ENCODE measurements at places on chromosomes 6 and 20.

- DNase-seq = no peak
These were observed 39.3 kb downstream of the KCNK17 start for GRCh38 chr6:39274903-39275302.

DNA sequence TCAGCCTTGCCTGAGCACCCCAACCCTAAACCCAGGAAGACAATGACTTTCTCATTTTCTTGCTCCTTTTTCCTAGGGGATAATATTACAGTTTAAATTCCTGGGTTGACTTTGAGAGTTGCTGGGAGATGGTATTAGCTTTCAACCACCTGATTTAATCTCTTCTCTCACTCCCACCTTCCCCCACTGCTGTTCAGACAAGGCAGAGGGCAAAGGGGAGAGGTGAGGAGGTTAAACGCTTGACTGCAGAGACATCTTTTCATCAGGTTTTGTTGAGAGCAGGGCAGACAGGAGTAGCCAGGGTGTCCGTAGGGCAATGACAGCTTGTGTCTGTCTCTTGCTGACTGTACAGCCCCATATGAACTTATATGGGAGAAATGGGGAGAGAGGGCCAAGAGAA, 811.2 kb downstream of the MAFB start:
- DNase-seq = no peak

DNA sequence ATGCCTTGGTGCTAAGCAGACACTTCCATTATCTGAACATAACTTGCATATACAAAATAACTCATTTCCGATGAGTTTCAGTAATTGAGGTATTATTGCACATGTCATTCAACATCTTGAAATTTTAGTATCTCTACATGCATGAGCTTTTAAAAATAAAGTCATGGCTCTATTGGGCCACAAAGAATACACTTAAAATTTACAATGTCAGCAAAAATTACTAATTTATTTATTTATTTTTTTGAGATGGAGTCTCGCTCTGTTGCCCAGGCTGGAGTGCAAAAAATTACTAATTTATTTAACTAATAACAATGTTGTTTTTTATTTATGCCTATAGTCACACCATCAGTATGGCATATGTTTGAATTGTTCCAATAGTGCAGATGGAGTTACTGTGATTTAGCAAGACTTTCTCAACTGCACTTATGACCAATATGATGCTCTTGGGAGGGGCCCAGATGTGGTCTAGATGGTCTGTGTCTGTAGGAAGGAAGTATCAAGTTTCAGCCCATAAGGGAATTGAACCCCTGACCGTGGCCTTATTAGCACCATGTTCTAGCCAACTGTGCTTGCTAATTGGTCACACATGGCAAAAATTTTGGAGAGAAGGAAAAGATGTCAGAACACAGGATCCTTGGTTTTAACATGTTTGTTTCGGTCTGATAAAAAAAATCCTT, 370.7 kb upstream of the TSHZ2 start:
- no peak for DNase-seq

- no peak for DNase-seq
These were observed 135.6 kb downstream of the GMPR start for GRCh38 chr6:16374016-16374415.

DNA sequence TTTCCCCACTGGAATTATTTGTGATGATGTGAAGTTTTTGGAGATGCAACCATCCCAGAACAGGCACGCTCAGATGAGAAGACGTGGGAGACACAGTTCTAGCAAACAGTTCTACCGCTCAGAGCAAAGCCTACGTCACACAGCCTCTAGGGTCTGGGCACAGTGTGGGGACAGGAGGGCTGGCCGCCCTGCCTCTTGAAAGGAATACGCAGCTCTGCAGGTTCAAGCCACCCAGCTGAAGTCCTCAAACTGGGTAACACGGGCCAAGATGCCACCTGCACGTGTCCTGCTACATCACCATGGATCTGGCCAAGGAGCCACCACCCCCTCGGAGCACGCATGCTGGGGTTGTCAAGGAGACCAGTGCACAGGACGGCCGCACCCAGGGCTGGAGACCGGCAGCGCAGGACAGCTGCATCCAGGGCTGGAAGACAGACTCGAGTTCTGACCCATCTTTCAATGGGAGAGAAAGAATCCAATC, 75.0 kb downstream of the NOL4L start:
- DNase-seq = no peak

DNA sequence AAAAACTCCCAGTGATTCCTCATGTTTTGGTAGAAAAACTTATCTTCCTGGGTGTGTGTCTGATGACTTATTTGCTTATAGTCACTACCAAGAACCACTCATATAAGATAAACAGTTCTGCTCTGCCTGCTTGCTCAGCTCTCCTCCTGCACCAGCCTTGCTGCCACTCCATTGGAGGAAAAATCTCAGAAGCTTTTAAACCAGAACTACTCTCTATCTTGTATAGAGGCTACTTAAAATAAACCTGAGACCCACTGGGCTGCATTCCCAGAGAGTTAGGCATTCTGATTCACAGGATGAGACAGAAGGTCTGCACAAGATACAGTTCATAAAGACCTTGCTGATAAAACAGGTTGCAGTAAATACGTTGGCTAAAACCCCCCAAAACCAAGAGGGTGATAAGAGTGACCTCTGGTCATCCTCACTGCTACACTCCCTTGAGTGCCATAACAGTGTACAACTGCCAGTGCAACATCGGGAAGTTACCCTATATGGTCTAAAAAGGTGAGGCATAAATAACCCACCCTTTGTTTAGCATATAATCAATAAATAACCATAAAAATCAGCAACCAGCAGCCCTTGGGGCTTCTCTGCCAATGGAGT, 728.3 kb downstream of the EPHA7 start:
- no peak for DNase-seq

DNA sequence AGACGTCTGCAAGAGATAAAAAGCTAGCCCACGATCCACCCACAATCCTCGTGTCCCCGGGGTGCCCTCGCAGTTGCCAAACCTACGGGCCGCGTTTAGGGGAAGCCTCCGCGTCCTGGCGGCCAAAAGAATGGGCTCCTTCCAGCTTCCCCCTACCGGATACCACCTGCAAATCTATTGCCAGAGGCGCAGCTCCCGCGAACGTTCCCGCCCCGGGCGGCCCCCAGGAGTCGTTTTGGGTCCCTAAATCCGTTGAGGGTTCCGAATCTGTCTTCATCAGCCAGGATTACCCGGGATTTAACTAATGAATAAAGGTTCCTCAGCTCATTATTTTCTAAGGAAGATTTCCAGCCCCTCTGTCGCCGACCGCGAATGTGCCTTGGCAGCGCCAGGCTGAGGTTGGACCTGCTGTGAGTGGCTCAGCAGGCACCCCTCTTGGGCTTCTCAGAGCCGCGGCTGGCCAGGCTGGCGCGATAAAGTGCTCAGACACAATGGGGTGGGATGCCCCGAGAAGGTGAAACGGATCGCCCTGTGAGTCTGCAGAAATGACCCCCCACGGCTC, 2.8 kb upstream of the VSX1 start:
- DNase-seq = no peak

- DNase-seq = no peak
These were observed 5.7 kb downstream of the HELZ2 start for GRCh38 chr20:63568170-63568981.

DNA sequence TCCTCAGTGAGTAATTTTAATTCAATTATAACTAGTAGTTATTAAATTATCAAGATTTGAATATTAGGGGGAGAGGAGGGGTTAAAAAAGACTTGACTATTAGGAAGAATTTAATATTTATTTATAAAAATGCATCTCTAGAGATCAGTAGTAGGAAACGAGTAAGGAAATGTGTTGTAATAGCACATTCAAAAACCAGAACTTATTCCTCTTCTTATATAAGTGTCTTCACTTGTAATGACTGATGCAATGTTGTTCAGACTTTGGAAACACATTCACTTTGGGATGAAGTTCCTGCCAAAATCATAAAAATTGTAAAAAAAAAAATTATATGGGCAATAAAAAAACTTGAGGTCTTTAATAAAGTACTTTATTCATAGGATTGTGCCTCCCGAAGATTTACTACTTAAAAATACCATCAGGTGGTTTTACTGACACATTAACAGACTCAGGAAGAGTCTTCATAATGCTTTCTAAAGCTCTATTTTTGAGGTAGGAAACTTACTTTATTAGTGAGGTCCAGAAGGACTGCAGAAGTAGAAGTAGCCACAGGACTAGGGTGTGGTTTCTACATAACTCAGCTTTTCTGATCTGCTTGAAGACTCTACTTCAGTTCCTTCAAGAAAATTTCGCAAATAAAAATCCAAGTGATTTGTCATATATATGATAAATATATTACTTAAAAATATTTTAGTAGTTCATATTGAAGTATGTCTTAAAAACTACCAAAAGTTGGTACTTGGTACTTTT, 59.8 kb downstream of the CCDC170 start:
- no peak for DNase-seq

DNA sequence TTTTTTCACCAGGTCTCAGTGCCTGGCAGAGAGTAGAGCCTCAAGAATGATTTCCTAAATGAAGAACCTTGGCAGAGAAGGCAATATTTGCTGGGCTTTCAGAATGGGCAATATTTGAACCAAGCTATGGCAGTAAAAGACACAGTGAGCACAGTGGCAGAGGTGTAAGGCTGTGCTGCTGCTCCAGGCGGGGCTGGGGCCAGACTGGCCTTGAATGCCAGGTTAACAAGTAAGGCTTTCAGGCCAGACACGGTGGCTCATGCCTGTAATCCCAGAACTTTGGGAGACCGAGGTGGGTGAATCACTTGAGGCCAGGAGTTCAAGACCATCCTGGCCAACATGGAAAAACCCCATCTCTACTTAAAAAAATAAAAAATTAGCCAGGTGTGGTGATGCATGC, 8.5 kb upstream of the MYL9 start:
- no peak for DNase-seq

DNA sequence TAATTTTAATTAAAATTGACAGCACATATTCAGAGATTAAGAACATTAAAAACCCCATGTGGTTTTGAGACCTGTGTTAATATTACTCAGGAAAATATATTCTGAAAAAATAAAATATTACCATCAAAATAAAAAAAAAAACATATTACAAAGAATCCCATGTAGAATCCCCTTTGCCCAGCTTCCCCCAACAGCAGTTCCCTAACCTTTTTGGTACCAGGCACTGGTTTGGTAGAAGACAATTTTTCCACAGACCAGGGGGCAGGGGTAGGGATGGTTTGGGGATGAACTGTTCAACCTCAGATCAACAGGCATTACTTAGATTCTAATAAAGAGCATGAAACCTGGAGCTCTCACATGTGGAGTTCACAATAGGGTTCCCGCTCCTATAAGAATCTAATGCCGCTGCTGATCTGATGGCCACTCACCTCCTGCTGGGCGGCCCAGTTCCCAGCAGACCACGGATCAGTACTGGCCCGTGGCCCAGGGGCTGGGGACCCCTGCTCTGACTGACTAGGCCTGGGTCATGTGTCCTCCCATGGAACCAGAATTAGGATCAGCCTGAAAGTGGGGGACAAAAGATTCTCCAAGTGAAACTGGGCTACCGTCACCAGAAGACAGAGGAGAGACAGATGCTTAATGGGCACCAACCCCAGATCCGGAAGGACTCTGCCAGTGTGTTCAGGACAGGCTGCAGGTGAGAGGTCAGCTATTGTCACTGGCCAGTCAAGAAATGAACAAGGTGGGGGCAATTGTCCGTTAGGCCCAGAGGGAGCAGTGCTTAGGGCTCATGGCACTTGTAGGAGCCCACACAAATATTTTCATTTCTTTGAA, 235.5 kb downstream of the PREX1 start:
- DNase-seq = no peak

DNA sequence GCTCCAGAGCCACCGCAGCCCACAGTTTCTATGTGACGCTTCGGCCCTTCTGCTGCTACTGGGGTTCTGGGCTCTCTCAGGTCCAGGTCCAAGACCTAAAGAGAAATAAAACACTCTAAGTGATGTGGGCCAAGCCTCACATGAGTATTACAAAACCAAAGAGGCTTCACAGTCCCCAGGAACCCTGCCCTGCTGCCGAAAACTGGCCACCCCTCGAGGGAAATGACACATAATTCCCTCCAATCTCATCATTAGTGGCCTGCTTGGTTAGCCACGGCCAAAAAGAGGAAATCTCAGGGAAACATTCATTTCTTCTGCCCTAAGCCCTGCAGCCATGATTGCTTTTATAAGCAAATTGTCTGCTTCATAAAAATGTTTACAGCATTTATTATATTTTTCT, 32.5 kb downstream of the DLL1 start:
- no peak for DNase-seq

DNA sequence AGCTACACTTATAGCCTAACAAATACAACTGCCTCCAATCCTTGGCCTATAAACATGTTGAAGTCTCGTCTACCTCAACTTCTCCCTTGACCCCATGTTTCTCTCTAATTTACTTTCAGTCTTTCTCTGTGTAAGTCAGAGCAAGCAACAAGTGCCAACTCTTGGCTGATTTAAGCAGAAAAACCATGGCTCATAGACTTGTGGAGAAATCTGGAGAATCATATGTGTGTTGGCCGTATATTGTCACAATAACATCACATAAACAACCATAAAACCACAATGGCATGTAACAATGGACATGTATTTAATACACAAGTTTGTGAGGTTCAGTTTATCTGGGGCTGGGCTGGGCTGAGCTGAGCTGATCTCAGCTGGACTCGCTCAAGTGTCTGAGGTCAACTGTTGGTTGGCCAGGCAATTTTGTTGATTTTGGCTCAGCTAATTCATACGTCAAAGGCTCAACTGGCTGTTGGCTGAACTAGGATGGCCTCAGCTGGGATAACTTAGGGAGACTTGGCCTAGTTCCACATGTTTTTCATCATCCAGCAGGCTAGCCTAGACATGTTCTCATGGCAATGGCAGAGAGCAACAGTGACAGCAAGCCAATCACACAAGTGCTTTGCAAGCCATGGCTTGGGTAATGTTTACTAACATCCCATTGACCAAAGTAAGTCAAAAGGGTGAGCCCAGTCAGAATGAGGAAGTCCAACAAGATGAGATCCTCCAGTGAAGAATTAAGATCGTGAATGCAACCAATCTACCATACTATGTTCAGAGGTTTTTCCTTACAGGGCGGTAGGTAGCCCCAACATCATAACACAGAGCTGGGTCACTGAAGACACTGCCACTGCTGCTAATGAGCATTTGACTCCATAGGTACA, 12.9 kb upstream of the TBC1D22B start:
- DNase-seq = peak; percentile 100

GRCh38 chr6:25995507-25995906, 32.9 kb downstream of the TRIM38 start:
- peak; percentile 16 for DNase-seq

GRCh38 chr6:51996296-51996947, 91.0 kb downstream of the PKHD1 start:
- no peak for DNase-seq

GRCh38 chr20:34791289-34792020, 34.0 kb downstream of the NCOA6 start:
- DNase-seq = peak; percentile 90

- peak; percentile 11 for DNase-seq
These were observed 189.4 kb downstream of the ZFP64 start for GRCh38 chr20:52001999-52002666.

GRCh38 chr6:79755967-79756366, 124.8 kb downstream of the SH3BGRL2 start:
- no peak for DNase-seq
